ENCODE measurements at places on chromosomes 3 and 15.
A peak's percentile ranks its signal among the peaks of the same experiment; 100 is the strongest.

DNA sequence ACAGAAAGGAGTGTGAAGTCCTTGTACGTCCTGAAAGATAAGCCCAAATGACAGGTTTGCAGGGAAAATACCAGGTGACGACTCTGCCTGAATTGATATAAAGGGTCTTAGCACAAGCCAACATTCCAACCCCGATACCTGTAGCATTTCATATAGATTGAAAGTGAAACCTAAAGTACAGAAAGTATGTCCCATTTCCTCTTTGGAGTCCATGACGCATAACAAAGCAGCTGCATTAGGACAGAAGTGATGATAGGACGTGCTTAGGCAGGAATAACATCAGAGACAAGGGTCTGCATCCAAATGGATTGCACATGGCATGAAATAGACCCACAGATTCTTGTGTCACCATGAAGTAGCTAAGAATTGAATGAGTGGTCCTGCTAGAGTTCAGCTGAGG lies 187.0 kb upstream of the ROBO1 start:
- no peak for DNase-seq

DNA sequence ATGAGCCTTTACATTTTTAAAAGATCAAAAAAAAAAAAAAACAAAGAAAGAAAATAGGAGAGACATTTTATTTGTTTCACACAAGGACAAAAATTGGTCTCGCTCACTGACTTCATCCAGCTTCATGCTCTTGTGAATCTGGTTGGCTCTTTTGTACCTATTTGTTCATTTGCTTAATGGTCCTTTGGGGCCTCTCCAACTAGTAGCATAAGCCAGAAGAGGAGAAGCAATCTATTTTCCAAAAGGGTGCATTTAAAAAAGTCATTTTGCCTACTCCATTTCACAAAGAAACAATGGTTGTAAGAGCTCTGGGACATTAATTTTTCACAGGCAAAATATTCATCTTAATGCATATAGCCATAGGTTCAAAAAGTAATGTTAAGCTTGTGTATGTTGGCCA lies 168.3 kb upstream of the ADAMTS9 start:
- DNase-seq = no peak

GRCh38 chr15:68526269-68526668 lies 52.5 kb upstream of the CORO2B start:
- no peak for DNase-seq

- DNase-seq = no peak
Observed at GRCh38 chr3:25444273-25444672, 16.2 kb downstream of the RARB start.

- DNase-seq = no peak
Observed at GRCh38 chr3:4751029-4751501, 228.2 kb upstream of the BHLHE40 start.

- peak; percentile 32 for DNase-seq
Observed at GRCh38 chr15:73244333-73244732, 124.4 kb downstream of the HCN4 start.

GRCh38 chr3:12230406-12230805 lies 58.5 kb upstream of the PPARG start:
- no peak for DNase-seq

GRCh38 chr3:38149708-38150107 lies 11.2 kb downstream of the MYD88 start:
- no peak for DNase-seq

GRCh38 chr15:35911052-35911777 lies 365.2 kb upstream of the DPH6 start:
- no peak for DNase-seq

DNA sequence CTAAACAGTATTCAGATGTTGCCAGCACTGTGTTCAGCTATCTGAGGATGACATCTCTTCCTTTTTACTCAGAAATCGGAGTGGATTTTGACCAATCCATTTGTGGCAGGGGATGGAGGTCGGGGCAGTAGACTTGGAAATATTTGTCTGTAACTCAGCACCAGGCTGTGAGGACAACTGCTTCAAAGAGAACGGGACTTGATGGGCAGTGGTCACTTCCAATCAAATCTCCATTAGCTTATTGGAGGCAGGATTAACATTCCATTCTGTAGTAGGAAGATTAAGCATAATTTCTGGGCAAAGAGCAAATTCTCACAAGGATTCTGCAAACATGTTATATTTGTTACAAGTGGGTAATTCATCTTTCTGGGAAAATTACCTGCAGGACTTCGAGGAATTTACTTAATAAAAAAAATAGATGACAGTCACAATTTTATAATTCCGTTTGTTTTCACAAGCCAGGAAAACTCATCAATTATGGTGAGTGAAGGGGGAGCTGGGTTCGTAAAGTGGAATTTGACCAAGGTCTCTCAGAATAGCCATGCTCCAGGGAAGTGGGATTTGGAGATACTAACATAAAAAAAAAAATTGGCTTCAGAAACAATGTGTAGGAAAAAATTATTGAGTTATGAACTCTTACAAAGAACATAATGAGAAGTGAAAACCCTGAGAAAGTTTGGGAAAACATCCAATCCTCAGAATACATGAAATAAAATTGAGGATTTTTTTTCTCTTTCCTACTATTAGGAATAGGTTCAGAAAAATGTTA lies 18.1 kb downstream of the CRABP1 start:
- no peak for DNase-seq

DNA sequence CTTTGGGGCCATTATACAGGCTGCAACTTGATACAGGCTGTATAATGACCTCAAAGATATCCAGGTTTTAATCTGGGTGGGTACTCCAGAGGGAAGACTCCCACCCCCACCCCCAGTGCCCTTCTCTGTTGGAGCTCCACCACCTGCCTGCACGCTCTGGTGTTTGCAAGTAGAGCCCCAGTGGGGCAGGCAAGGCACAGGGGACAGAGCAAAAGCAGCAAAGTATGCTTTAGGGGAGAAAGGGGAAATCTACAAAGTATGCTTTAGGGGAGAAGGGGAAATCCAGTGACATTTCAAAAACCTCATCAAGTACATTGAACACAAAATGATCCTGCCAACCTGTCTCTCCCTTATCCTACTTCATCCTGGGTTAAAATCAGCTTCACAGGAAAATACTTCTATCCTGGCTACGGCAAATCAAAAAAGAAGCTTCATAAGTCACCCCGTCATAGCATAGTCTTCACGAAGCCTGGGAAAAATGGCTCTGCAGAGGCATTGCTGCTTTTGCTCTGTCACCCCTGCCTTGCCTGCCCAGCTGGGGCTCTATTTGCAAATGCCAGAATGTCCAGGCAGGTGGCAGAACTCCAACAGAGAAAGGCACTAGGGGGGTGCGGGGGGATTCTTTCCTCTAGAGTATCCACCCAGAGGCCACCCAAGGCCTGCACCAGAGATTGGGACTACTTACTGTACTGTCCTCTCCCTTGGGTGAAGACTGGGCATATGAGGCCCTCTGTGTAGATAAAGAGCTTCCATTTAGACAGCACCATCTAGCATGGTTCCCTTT lies 60.9 kb upstream of the ATP11B start:
- no peak for DNase-seq

DNA sequence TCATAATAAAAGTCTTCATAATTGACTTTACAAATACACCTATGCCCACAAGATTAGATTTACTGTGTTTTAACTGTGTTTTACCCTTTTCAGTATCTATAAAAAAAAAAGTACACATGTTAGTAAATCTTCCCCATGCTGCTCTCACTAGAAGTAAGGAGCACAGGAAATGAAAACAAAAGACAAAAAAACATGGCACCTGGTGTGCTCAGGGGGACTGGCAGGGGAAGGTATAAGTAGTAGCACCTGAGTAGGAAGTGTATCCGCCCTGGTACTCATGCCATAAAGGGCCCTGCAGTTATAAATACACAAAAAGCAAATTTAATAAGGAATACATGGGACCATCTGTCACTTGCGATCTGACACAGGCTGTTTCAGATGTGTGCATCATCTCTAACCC lies 8.9 kb upstream of the ALDH1A2 start:
- no peak for DNase-seq

DNA sequence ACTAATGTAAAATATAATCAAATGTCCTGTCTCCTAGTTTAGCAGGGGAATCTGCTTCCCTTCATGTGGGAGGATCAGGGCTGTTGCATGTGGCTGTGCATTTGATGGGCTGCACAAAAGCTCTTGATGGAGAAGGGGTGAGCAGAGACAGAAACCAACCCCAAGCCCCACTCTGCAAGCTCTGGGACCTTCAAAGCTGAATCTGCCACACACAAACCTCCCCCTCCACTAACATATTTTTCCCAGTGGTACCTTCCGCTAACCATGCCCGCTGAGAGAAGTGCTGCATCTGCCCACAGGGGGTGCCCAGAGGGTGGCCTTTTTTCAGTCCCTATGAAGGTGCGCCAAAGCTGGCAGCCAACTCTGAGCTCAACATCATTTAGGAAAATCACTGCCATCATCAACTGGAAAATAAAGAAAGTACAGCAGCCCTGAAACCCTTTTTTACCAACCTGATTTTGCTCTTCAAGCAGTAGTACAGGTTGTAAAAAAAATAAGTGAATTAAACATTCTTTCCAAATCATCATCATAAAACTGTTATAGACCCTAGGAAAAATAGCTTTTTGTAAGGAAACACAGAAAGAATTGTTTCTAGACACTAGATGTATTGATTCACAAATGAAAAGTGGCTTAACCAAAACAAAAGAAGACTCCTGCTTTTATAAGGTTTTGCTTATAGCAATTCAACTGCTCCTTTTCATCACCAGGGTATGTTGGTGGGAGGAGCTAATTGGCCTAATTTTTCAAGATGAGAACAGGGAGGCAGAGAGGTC lies 97.0 kb downstream of the HHLA2 start:
- DNase-seq = no peak

DNA sequence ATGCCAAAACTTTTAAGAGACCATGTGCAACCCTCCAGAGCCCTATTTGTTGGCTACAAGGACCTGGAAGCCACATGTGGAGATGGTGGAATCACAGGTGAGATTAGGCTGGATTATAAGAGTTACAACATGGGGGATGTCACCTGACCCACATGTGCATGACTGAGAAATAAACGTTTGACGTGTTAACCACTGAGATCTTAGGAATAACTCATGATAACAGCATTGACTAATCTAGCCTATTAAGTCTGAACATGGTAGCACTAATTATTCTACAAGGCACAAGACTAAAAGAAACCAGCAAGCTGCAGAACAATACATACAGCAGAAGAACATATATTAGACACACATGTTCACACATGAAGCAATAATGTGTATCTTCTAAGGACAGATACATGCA lies 38.4 kb downstream of the SUCLG2 start:
- no peak for DNase-seq

GRCh38 chr3:45895686-45896468 lies 9.5 kb downstream of the CCR9 start:
- no peak for DNase-seq

GRCh38 chr15:78035321-78035751 lies 42.2 kb downstream of the TBC1D2B start:
- DNase-seq = no peak

DNA sequence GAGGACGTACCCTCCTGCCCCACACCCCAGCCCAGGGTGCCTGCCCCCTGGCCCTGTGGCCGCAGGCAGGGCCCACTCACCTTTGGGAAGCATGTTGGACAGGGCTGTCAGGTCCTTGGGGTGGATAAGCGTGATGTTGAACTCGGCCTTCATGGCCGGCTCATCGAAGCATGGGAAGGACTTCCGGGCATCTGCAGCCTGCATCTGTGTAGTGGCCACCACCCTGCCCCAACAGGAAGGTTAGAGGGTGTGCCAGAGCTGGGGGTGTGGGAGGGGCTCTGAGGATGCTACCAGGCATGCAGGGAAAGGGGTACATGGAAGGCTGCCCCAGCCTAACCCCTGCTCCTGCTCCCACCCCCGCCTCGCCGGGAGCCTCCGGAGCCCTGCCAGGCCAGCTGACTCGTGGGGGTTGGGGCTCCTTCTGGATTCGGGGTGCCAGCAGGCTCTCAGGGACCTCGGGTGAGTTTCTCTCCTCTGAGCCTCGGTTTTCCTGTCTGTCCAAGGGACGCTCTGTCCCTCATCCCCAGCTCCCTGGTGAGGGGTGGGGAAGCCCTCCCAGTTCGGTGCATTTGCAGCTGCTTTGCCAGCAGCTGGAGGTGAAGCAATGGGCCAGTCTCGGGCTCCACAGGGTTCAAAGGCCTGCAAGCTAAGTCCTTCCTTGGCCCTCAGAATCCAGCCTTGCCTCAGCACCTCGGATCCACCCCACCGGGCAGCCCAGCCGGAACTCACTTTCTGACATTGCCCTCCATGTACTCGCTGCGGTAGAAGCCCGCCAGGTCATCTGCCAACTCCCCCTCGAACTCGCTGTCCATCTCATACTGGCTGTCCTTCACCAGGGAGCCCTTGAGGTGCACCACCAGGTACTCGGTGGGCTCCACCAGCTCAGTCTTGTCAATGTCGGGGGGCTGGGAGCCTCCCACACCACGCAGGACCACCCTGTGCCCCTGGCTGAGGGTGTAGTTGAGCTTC lies 9.1 kb downstream of the ANPEP start:
- DNase-seq = no peak

DNA sequence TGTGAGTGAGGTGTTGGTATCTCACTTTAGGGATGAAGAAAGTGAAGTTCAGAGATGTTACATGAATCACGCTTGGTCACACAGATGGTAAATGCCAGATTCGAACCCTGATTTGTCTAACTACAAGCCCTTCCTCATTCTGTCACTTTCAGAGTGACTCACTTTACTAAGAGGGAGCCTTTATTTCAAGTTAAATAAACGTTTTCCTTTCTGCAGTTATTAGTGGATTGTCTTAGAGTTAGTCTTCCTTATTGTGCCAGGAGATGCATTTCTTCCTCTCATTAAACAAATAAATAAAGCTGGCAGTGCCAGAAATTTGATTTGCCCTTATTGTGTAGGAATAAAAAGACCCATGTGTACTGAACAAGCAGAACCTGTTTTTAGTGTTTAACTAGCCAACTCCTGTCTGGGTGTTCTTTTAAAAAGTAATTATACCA lies 162.5 kb downstream of the AKAP13 start:
- DNase-seq = no peak

GRCh38 chr3:194840661-194841514 lies 155.2 kb downstream of the FAM43A start:
- DNase-seq = no peak

GRCh38 chr3:143977341-143978262 lies 6.0 kb downstream of the DIPK2A start:
- DNase-seq = no peak

- no peak for DNase-seq
Observed at GRCh38 chr3:99895131-99895696, 77.6 kb downstream of the CMSS1 start.

DNA sequence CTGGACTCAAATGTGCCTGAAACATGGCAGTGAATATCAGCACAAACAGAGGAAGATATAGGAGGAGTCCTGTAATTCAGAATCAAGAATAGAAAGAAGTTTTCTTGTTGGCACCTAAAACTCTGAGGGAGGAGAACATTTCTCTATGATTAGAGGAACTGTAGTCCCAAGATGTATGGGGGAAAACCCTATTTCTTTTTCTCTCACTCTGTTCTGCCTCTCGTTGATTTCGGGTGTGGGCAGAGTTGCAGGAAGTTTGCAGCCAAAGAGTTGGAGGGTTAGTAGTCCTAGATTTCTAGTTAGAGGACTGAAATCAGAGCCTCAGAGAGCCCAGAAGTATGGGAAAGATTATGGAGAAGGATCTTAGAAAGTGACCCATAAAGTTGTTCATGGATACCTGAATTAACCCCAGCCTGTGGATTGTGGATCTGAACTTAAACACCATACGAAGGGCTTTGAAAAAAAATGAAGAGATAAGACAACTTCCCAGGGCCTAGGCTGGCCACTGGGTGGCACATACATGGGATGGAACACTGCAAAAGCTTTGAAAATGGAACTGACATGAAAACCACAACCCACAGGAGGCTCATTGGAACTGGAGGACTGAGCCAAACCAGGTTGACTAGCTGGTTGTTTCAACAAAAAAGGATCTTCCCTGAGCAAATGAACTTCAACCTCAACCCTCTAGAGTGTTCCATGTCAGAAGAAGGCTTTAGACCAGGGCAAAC lies 34.6 kb downstream of the FMN1 start:
- DNase-seq = no peak

Data from NCI-H526 treated with DMSO at 0.1 percent for 48 hours (cell line).